ENCODE measurements at places on chromosomes 1 and 21.
A peak's percentile ranks its signal among the peaks of the same experiment; 100 is the strongest.

DNA sequence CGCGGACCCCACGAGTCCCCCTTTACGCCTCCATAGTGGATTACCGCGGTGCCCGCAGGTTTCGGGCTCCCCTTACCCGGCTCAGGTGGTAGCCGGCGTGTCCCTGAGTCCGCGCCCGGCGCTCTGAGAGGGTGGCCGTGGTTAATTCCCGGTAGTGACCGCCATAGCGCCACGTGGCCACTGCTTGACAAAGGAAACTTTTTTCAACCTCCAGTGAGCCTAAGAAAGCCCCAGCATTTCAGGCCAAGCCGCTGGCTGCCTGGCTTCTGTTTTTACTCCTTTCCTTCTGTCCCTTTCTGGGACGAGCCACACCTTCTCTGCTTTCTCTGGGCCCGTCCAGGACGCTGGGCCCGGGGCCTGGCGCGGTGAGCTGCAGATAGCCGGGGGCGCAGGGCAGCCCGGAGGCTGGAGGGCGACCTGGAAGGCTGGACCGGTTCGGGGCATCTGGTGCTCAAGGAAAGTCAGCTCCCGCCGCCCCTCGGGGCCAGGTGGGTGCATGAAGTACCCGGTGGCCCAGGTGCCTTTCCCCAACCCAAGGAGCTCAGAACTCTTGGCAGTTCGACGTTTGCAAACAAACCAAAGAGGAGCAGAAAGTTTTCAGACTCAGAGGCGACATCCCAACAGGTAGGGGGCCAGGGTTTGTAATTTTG is 540 bp upstream of the C1orf198 start:
- H3K27ac ChIP-seq: peak overlapping the region; percentile 80
- no peak for DNase-seq
- no peaks in the 10 kb centered on the region for H3K36me3 ChIP-seq

DNA sequence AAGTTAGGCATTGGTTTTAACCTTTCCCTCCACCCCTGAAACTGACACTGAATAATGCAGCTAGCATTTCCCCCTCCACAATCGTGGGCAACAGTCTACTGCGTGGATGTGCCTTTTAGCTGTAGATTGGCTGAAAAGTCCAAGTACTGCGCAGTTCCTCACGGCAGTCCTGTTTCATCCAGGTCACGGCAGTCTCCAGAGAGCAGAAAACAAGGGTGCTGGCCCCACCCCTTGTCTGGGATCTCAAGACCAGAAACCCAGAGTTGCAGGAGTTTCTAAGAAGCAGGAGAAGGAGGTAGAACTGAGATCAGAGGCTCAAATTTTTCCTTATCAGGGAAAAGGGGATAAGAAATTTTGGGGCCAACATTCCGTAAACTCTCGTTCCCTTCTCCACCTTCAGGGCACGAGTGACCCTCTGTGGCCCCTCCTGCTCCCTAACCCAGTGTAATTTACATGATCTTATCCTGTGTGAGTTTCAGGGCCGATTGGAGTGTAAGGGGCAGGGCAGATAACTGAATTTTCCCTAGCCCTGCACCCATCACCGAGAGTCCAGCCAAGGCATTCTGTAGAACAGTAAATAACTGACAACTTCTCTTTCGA is 25.9 kb upstream of the PLA2G2C start:
- no peak for DNase-seq
- H3K4me3 ChIP-seq: no peak overlapping the region
- peaks cover 6% of the 10 kb centered on the region for H3K4me1 ChIP-seq
- peaks cover 41% of the 10 kb centered on the region for H3K27me3 ChIP-seq

- no peaks in the 10 kb centered on the region for H3K36me3 ChIP-seq
- H3K4me1 ChIP-seq: no peaks in the 10 kb centered on the region
- no peaks in the 10 kb centered on the region for H3K27me3 ChIP-seq
These were observed 372 bp downstream of the OR2L3 start for GRCh38 chr1:248047008-248047407.

GRCh38 chr1:4173731-4174130 is 273.7 kb upstream of the C1orf174 start:
- no peak overlapping the region for H3K4me3 ChIP-seq
- H3K27me3 ChIP-seq: peaks cover 2% of the 10 kb centered on the region
- DNase-seq: no peak
- H3K4me1 ChIP-seq: no peaks in the 10 kb centered on the region

DNA sequence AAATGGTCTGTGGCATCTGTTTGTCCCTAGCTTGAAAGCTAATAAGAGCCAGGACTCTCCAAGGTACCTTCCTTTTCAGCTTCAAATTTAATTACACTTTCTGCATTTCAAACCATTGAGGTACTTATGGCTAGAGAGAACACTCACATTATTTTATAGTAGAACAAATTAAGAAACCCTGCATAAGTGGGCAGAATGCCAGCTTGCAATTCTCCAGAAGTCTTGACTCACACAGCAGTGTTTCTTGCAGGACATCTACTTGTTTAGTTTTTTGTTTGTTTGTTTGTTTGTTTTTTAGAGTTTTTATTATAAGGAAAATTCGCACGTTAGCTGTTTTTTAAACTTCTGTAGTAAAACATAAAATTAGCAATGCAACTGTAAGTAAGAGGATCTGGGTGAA is 397.2 kb downstream of the NEGR1 start:
- no peaks in the 10 kb centered on the region for H3K36me3 ChIP-seq
- no peaks in the 10 kb centered on the region for H3K4me1 ChIP-seq
- no peak for DNase-seq
- H3K27me3 ChIP-seq: no peaks in the 10 kb centered on the region
- H3K4me3 ChIP-seq: no peak overlapping the region
- H3K27ac ChIP-seq: no peak overlapping the region

- H3K4me1 ChIP-seq: peaks cover 80% of the 10 kb centered on the region
- H3K4me3 ChIP-seq: peak overlapping the region; percentile 97
- H3K36me3 ChIP-seq: peaks cover 35% of the 10 kb centered on the region
- no peaks in the 10 kb centered on the region for H3K27me3 ChIP-seq
- peak overlapping the region; percentile 79 for H3K27ac ChIP-seq
- DNase-seq: no peak
These were observed 1.9 kb downstream of the DHRS3 start for GRCh38 chr1:12615865-12616708.

GRCh38 chr21:36163750-36164741 is 7.4 kb downstream of the DOP1B start:
- H3K4me3 ChIP-seq: no peak overlapping the region
- no peaks in the 10 kb centered on the region for H3K27me3 ChIP-seq
- no peak overlapping the region for H3K27ac ChIP-seq
- peaks cover 9% of the 10 kb centered on the region for H3K36me3 ChIP-seq
- DNase-seq: no peak
- peaks cover 6% of the 10 kb centered on the region for H3K4me1 ChIP-seq

GRCh38 chr1:116377541-116378529 is 4.8 kb downstream of the ATP1A1 start:
- H3K27me3 ChIP-seq: no peaks in the 10 kb centered on the region
- peaks cover 77% of the 10 kb centered on the region for H3K4me1 ChIP-seq
- H3K4me3 ChIP-seq: peak overlapping the region; percentile 85
- H3K36me3 ChIP-seq: peaks cover 22% of the 10 kb centered on the region

DNA sequence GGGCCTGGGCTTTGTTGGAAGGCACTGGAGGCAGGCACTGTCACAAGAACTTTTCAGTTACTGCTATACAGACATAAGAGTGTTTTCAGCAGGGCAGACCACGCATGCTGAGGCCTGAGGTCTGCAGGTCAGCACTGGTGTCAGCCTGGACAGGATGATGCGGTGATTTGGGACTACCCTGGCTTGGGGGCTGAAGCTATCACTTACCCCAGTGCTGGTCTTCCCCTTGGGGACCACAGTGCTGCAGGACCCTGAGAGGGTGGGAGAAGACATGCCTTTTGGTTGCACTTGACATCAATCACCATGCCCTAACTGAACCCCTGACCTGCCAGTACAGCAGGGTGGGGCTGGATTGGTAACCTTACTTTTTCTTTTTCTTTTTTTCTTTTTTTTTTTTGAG is 9.2 kb downstream of the DMRTB1 start:
- no peaks in the 10 kb centered on the region for H3K4me1 ChIP-seq
- DNase-seq: no peak
- H3K4me3 ChIP-seq: no peak overlapping the region
- no peaks in the 10 kb centered on the region for H3K36me3 ChIP-seq

DNA sequence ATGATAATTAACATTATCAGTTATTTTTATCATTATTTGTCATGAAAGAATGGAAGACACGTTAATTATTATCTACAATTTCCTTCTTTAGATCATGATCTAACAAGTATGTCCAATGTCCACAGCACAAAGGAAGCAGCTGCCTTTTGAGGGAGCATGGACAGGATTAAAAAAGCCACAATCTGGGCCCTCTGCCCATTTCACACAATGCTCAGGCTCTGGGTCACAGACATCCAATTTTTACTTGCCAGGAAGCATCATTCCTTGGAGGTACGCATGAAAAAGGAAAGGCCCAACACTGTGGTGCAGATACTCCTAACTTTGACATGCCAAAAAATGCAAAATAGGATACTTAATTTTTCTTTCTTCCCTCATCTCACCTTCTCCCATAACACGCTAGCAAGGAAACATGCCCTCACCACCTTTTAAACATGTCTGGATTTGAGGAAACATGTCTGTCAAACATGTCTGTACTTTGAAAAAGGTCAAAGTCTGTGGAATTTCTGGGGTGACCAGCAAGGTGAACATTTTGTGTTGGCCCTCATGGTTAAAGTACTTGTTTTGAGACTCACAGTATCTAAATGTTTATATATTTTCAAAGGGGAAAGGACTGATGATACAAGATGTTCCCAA is 40.0 kb downstream of the GADD45A start:
- no peak overlapping the region for H3K4me3 ChIP-seq
- DNase-seq: no peak
- H3K4me1 ChIP-seq: peaks cover 12% of the 10 kb centered on the region

DNA sequence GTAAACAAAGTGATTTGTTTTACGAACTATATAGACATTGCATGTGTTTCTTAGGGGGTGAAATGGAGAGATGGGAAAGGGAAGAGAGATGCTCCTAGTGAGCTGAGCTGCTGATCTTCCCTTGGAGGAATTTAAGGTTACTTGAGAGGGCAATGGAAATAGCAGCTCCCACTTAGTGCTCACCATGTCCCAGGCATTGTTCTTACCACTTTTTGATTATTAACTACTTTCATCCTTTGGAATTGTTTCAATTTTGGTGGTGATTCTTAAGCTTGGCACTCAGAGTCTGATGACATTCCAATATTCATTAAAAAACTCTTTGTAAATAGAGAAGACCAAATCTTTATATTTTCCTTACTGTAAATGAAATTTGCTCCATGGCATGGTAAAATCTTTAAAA is 124.9 kb downstream of the ITSN1 start:
- no peaks in the 10 kb centered on the region for H3K36me3 ChIP-seq
- H3K4me3 ChIP-seq: no peak overlapping the region
- H3K4me1 ChIP-seq: no peaks in the 10 kb centered on the region
- no peak for DNase-seq
- H3K27me3 ChIP-seq: no peaks in the 10 kb centered on the region
- H3K27ac ChIP-seq: no peak overlapping the region

- peaks cover 86% of the 10 kb centered on the region for H3K4me1 ChIP-seq
These were observed 20.5 kb downstream of the HIVEP3 start for GRCh38 chr1:41898191-41898713.

DNA sequence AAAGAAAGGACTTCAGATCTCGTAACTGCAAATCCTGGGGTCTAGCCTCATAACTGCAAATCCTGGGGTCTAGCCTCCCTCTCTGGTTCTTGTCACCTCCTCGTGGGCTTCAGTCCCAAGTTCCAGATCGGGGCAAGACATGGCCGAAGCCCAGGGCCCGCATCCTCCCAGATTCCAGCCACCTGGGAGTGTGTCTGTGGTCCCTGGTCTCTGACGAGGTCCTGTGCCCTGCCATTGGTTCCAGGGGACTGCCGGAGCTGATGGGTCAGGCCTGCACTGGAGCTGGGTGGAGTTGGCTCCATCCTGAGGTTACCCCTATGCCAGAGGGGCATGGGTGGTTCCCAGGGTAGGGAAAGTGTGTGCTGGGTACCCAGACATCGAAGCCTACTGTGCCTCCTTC is 17.7 kb upstream of the C1orf174 start:
- H3K36me3 ChIP-seq: no peaks in the 10 kb centered on the region
- no peaks in the 10 kb centered on the region for H3K4me1 ChIP-seq
- no peak for DNase-seq
- H3K27me3 ChIP-seq: peaks cover 2% of the 10 kb centered on the region

GRCh38 chr1:228339059-228339704 is 67.5 kb downstream of the TRIM11 start:
- H3K27ac ChIP-seq: no peak overlapping the region
- no peaks in the 10 kb centered on the region for H3K27me3 ChIP-seq
- no peak for DNase-seq
- H3K4me3 ChIP-seq: no peak overlapping the region
- no peaks in the 10 kb centered on the region for H3K4me1 ChIP-seq

GRCh38 chr1:65691152-65691900 is 101.4 kb upstream of the PDE4B start:
- no peak overlapping the region for H3K4me3 ChIP-seq
- no peak overlapping the region for H3K27ac ChIP-seq
- peaks cover 3% of the 10 kb centered on the region for H3K27me3 ChIP-seq

- H3K4me3 ChIP-seq: peak overlapping the region; percentile 90
- no peak overlapping the region for H3K27ac ChIP-seq
- H3K36me3 ChIP-seq: peaks cover 4% of the 10 kb centered on the region
- DNase-seq: no peak
- H3K4me1 ChIP-seq: peaks cover 58% of the 10 kb centered on the region
These were observed 2.4 kb downstream of the ID3 start for GRCh38 chr1:23556635-23557470.

DNA sequence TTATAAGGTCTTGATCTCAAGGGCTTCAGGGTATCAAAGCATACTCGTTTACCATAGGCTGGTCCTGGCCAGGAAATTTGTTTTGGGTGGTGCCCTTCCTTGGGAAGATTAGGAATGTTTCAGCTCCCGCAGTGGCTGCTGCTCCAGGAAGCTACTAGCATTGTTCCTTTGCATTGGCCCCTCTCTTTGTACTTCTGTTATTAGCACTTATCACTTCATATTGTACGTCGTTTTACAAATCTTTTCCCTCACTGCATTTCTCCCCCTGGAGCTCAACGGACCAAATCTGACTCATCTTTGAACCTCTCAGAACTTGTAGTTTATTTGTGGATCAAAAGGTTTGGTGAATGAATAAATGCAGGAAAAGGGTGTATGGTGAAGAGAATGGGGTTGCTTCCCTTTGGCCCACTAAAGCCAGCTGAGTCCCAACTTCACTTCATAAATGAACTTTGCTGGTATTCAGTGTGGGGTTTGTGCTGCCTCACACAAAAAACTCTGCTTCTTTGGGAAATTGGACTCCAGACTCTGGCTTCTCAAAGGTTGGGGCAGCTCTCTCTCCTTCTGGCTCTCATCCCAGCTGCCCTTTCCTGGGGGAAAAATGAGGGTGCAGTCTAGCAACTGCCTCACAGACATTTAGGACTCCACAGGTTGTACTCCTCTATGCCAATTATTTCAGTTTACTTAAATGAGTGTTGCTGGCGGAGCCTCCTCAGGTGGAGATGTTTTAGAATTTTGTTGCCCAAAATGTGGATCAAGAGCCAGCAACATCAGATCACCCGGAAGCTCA is 5.9 kb downstream of the GNAT2 start:
- H3K4me1 ChIP-seq: peaks cover 24% of the 10 kb centered on the region
- no peak overlapping the region for H3K4me3 ChIP-seq
- no peak for DNase-seq
- H3K27me3 ChIP-seq: peaks cover 11% of the 10 kb centered on the region
